ENCODE measurements at places on chromosomes 7 and 10. TPM values are rescaled to one million over a fixed set of nuclear protein-coding genes. Genes with fewer than 3 reads are reported as not detected.

The ZEB1 gene
- 0.11 TPM for total RNA-seq

The SPDYE6 gene
- total RNA-seq, result not detected

The RHOBTB1 gene
- 2.5 TPM for total RNA-seq

The CAV2 gene
- 4.7 TPM for total RNA-seq

The HMX2 gene
- 0.35 TPM for total RNA-seq

The POU6F2 gene
- total RNA-seq, result 1.9 TPM

DNA sequence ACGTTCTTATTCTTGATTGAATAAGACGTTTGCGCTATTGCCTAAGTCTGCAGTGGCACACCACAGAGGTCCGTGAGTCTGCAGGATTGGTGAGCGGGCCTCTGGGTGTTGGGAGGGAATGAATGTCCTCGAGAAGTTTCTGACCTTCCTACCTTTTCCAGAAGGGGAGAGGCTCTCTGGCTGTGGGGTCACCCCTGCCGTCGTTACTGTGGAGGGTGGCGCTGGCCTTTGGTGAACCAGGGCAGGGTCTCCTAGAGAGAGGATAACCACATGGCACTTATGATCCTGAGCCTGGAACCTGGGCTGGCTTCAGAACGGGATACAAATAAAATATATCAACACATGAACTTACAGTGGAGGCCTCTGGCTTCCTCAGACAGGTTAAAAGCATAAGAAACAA is 13.8 kb downstream of the IL15RA start:
- no peaks in the 10 kb centered on the region for H3K27me3 ChIP-seq

DNA sequence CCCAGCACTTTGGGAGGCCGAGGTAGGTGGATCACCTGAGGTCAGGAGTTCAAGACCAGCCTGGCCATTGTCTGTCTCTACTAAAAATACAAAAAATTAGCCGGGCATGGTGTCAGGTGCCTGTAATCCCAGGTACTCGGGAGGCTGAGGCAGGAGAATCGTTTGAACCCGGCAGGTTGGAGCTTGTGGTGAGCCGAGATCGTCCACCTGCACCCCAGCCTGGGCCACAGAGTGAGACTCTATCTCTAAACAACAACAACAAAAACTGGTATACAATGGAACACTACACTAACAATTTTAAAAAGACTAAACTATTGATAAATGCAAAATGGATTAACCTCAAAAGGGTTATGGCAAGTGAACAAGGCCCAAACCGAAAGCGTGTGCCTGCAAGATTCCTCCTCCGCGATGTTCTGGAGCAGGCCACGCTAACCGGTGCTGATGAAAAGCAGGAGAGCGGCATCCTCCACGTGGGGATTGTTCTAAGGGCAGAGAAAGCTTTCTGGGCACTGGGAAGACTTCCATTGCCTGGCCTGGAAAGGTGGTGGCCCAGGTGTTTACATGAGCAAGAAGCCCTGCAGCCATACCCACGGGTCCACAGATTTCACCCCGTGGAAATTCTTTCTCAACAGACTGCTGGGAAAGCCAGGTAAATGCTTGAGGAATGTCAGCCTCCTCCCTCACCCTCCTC is 53.8 kb downstream of the PDGFA start:
- no peak overlapping the region for H3K27ac ChIP-seq
- no peak for DNase-seq
- H3K4me3 ChIP-seq, result no peak overlapping the region
- no peaks in the 10 kb centered on the region for H3K27me3 ChIP-seq
- H3K4me1 ChIP-seq, result no peaks in the 10 kb centered on the region

DNA sequence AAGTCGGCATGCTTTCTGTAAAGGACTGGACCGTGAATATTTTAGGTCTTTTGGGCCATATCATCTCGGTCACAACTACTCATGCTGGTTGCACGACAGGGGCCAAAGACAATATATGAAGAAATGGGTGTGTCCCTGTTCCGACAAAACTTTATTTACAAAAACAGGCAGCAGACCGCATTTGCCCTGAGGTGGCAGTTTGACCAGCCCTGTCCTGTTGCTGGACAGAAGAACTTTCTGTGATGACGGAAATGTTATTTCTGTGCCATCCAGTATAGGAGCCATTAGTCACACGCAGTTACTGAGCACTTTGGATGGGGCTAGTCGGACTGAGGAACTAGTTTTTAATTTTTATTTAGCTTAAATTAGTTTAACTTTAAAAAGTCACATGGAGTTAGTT is 112.8 kb upstream of the CARD11 start:
- H3K27me3 ChIP-seq, result no peaks in the 10 kb centered on the region
- no peaks in the 10 kb centered on the region for H3K4me1 ChIP-seq
- H3K36me3 ChIP-seq, result no peaks in the 10 kb centered on the region
- no peak for DNase-seq

- H3K4me3 ChIP-seq, result no peak overlapping the region
- peaks cover 4% of the 10 kb centered on the region for H3K4me1 ChIP-seq
- DNase-seq, result peak; percentile 72
Measured at GRCh38 chr10:86693721-86694369, 25.5 kb downstream of the LDB3 start.

- no peak overlapping the region for H3K27ac ChIP-seq
- H3K27me3 ChIP-seq, result no peaks in the 10 kb centered on the region
- DNase-seq, result no peak
- H3K36me3 ChIP-seq, result peaks cover 6% of the 10 kb centered on the region
- no peaks in the 10 kb centered on the region for H3K4me1 ChIP-seq
Measured at GRCh38 chr10:131141645-131142516, 169.6 kb downstream of the TCERG1L start.

DNA sequence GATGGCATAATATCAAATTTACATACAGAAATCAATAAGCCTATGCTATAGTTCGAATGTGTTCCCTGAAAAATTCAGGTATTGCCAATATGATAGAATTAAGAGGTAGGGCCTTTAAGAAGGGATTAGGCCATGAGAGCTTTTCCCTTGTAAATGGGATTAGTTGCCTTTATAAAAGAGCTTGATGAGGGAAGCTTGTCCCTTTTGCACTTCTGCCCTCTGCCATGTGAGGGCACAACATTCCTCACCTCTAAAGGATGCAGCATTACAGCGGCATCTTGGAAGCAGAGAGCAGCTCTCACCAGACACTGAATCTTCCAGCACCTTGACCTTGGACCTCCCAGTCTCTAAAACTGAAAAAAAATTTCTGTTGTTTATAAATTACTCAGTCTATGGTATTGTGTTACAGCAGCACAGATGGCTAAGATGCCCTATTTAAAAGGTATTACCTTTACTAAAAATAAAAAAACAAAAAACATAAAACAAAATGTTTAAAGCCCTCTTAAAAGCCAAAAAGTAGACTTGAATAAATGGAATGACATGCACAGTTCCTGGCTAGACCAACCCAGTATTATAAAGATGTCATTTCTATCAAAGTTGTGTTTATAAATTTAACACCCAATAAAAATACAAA is 909.6 kb downstream of the REEP3 start:
- peaks cover 3% of the 10 kb centered on the region for H3K36me3 ChIP-seq
- H3K4me1 ChIP-seq, result no peaks in the 10 kb centered on the region
- no peaks in the 10 kb centered on the region for H3K27me3 ChIP-seq
- DNase-seq, result peak; percentile 80

DNA sequence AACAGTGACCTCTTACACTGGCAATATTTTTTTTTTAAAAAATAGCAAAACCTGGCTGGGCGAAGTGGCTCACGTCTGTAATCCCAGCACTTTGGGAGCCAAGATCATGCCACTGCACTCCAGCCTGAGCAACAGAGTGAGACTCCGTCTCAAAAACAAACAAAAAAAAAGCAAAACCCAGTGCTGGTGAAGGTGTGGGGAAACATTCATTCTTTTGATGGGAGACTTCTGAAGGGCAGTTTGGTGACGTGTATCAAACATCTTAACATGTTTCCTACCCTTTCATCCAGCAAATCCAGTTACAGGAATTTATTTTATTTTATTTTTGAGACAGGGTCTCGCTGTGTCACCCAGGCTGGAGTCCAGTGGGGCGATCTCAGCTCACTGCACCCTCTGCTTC is 58.0 kb downstream of the CHST3 start:
- H3K27ac ChIP-seq, result no peak overlapping the region
- no peak overlapping the region for H3K4me3 ChIP-seq
- no peak for DNase-seq

DNA sequence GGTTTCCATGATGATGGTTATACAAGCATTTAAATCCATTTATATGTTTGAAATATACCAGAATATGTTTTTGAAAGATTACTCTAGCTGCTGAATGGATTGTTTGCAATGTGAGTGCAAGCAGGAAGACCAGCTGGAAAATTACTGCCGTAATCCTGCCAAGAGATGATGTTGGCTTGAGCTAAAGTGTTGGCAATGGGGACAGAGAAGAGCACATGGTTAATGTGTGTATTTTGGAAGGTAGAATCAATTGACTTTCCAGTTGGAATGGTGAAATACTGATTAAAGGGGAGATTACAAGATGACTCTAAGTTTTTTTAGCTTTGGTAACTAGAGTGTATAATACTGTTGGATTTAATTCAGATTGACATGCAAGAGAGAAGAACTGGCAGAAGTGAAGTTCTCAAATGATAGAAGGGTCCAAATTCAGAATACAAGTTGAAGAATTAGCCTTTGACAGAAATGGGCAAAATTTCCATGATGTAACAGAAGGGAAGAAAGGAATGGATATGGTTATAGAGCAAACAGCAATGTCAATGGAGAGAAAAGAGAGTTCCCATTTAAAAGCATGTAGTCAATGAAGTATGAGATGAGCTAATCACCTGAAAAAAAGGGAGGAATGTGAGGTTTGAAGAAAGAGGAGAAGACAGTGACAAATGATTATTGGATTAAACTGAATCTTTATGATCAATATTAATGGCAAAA is 422.0 kb downstream of the CDC14C start:
- no peaks in the 10 kb centered on the region for H3K27me3 ChIP-seq
- DNase-seq, result no peak
- peaks cover 7% of the 10 kb centered on the region for H3K36me3 ChIP-seq
- no peak overlapping the region for H3K4me3 ChIP-seq
- no peaks in the 10 kb centered on the region for H3K4me1 ChIP-seq

- H3K4me1 ChIP-seq, result no peaks in the 10 kb centered on the region
- H3K27ac ChIP-seq, result no peak overlapping the region
- no peak overlapping the region for H3K4me3 ChIP-seq
Measured at GRCh38 chr10:32929634-32930033, 28.4 kb downstream of the ITGB1 start.

DNA sequence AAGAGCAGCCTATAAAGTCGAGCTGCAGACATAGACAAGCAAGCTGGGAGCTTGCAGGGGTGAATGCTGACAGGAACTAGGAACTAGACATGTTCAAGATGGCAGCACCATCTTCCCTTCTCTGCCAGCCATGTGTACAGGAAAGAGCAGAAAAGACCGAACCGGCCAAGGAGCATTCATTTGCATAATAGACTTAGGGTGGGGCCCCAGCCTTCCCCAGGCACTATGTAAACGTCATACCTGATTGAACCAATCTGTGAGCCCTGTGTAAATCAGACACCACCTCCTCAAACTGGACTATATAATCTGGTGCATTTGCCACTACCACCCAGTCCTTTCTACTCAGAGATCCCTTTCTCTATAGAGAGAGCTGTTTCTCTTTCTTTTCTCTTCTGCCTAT is 106.9 kb upstream of the FAM3C start:
- H3K4me1 ChIP-seq, result no peaks in the 10 kb centered on the region
- H3K4me3 ChIP-seq, result no peak overlapping the region
- H3K36me3 ChIP-seq, result peaks cover 35% of the 10 kb centered on the region
- DNase-seq, result no peak
- no peaks in the 10 kb centered on the region for H3K27me3 ChIP-seq

DNA sequence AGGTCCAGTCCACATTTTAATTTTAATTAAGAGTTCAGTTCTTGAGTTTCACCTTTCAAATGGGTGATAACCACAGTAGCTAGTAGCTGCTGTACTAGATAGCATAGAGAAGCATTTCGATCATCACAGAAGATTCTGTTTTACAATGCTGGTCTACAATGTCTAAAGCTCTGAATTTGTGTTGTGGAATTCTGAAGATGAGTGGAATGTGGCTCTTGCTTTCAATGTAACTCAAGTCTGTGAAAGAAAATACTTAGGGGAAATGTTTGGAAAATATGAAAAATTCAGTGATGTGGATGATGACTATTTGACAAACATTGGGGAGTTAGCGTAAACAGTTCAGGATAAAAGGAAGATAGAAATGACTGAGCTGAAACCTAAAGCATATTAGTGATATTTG is 139.4 kb downstream of the GNAT3 start:
- no peaks in the 10 kb centered on the region for H3K4me1 ChIP-seq
- DNase-seq, result no peak
- H3K36me3 ChIP-seq, result no peaks in the 10 kb centered on the region
- H3K27ac ChIP-seq, result no peak overlapping the region

DNA sequence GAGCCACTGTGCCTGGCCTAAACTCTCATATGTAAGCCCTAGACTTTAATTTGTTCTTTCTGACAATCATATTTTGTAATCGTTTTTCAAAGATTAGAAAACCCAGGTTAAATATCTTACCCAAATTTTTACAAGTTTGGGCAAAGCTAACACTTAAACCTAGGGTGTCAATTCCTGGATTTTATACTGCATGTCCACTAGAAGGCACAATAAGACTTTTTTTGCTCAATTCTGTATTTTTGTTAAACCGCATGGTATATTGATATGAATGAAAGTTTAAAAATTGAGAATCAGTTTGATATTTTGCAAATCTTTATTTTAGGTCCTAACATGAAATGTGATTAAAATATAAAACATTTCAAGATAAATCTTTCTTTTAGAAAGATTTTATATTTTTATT is 29.3 kb downstream of the DYNC2I1 start:
- no peak overlapping the region for H3K27ac ChIP-seq
- no peak for DNase-seq
- H3K36me3 ChIP-seq, result peaks cover 48% of the 10 kb centered on the region

GRCh38 chr7:45590679-45591057 is 16.5 kb downstream of the ADCY1 start:
- H3K27ac ChIP-seq, result no peak overlapping the region
- H3K36me3 ChIP-seq, result no peaks in the 10 kb centered on the region
- DNase-seq, result peak; percentile 27
- no peaks in the 10 kb centered on the region for H3K4me1 ChIP-seq
